Endodermal cell (in vitro differentiated cells): ENCODE measurements at places on chromosomes 3 and 15.
A peak's percentile ranks its signal among the peaks of the same experiment; 100 is the strongest.

- DNase-seq, result no peak
These were observed 109.7 kb downstream of the UBE2E2 start for GRCh38 chr3:23312866-23313265.

DNA sequence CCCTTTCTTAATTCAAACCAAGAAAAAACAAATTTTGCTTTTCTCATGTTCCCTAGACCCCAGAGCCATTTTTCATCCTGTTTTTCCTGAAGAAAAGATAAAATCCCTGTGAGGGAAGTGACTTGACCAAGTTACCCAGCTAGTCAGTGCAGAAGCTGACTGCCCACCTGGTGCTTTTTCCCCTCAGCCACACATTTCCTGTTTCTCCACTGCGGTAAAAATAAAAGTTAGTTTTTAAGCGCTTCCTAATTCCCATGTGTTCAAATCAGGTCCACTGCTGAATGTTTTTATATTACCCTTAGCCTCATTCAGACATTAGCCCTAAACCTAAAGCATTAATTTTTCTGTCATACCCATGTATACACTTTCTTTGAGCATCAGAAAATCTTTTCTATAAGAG, 26.1 kb downstream of the PPP2R3A start:
- no peak for DNase-seq

GRCh38 chr15:67415181-67415580, 105.8 kb upstream of the C15orf61 start:
- no peak for DNase-seq

- peak; percentile 44 for DNase-seq
These were observed 112.7 kb downstream of the ETFA start for GRCh38 chr15:76198456-76199105.

DNA sequence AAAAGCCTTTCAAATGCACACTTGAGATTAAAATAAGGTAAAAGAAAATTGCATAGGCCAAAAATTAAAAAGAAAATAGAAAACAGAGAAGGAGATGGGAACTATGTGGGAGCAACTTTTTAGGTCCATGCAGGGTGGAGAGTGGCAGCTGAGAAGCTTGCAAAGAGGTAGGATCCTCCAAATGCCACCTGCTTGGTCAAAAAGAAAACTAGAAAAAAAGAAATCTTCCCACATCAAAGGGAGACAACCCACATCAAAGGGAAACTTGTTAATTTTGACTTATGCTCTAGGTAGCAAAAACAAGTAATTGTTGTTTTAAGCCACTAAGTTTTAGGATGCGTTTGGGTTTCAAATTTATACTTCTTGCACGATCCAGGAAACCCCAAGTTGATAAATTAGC, 342.9 kb downstream of the IL20RB start:
- DNase-seq, result no peak

GRCh38 chr15:31280046-31280830, 46.4 kb upstream of the KLF13 start:
- peak; percentile 35 for DNase-seq

DNA sequence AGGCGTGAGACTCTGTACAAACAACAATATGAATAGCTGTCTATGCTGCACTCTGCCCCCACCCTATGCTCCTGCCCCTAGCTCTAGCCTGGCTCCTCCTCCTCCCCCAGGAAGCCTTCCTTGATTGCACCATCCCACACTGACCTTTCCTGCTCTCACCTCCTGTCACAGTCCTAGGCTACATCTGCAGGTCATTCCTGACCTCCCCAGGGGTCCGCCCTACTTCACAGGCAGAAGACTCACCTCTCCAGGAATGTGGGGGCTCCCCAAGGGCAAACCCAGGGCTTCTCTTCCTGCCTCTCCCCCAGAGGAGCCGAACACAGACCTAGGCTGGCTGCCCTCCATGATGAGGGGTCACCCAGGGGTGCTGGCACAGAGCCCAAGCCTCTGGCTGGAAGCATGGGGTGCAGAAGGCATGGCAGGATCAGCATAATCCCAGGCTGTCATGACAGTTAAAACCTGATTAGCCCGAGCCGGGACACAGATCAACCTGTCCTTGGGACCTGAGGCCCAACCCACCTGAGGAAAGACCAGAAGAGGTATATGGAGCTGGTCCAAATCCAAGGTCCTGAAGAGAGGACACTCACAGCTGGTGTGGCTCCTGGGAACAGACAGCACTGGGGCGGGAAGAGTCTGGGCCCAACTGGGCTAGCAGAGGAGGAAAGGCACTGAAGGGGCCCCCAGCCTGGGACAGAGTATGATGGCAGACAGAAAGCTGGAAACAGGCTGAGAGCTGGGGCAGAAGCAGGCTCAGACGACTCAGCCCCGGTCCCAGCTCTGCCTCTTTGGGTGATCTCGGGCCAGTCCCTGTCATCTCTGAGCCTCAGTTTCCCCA, 5.9 kb downstream of the SEMA7A start:
- DNase-seq, result peak; percentile 63
